ENCODE measurements at places on chromosomes 4 and X.

GRCh38 chr4:40058121-40058520, 1.5 kb downstream of the N4BP2 start:
- DNase-seq, result no peak

GRCh38 chr4:67744561-67745283, 9.5 kb downstream of the GNRHR start:
- no peak for DNase-seq

GRCh38 chr4:8319731-8320385, 50.3 kb downstream of the HTRA3 start:
- DNase-seq, result no peak

DNA sequence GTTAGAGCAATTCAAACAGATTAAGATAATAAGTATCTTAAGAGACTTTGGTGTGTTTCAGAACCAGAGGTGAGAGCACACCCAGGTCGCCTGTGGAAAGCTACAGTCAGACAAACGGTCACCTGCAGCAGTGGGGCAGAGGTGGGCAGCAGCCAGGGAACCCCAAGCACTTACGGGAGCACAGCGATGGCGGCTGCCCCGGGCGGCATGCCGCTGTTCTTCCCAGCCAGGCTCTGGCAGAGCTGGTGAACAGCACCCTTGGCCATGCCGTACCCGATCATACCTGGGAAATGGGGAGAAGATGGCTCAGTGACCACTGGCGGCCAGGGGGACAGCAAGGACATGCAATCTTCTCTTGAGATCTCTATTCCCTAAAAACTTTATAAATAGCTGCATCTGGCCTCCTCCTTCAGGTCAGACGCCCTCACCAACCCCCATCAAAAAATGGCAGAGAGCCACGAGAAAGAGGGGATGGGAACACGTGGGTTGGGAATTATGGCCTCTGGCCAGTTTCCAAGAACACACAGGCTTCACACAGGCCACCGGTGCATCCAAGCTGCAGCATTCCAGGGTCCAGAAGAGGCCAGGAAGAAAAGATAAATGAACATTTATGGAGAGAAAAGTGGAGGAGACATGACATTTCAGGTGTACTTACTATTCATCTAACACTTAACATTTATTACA, 19.7 kb downstream of the QDPR start:
- DNase-seq, result no peak

DNA sequence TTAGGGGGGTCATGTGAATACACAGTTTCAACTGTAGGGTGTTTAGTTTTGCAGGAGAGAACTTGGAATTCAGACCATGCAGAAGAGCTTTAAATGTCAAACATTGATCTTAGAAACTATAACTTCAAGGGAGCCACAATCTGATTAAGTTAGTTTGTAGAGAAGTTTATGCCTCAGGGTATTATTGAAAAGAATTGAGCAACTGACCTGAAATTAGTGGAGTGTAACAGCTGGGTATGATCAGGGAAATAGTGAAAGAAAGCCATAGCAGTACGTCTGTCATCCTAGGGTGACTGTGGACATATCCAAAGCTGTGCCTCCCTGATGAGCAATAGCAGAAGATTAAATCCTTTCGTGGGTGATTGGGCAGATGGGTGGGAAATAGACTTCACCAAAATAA, 63.8 kb downstream of the FAM47B start:
- DNase-seq, result no peak

DNA sequence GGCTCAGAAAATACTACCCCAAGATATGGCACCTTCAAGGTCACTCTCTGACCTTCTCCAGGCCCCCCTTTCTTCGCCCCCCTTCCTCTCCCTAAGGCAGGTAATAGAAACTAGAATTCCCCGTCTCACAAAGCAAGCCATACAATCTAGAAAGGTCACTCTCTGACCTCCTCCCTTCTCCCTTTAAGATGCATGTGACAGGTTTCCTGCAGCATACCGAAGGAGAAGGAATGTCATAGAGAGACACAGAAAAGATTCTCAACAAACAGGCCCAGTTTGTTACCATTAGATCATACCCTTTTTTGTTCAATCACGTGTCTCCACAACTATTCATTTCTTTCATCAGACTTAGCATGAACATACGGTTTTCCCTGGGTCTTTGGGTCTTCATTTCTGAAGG, 51.2 kb upstream of the RBMXL3 start:
- DNase-seq, result no peak

DNA sequence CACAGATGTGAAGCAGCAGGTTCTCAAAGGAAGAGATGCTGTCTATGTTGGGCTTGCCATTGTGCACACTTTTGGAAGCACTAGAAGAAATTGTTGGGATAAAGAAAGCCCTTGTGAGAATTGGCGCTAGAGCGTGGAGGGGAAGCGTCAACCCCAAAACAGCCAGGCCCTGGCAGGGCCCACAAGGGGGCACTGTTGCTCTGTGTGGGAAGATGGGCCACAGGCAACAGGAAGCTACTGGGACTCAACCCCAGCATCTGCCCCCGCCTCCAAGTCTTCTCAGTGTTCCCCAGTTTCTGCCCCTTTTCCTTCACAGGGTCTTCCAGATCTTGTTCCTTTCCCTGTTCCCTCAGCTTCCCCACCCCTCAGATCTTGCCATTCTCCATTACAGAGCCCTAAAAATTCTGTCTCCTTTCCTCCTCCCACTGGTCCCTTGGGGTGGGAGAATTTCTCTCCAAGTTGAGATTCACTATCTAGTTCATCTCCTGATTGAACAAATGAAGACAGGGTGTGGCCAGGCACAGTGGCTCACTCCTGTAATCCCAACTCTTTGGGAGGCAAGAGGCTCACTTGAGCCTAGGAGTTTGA, 85.5 kb downstream of the STARD8 start:
- peak; percentile 82 for DNase-seq

GRCh38 chr4:184237612-184238011, 19.9 kb upstream of the ENPP6 start:
- DNase-seq, result peak; percentile 84

GRCh38 chr4:7956934-7957656, 17.4 kb upstream of the AFAP1 start:
- no peak for DNase-seq

DNA sequence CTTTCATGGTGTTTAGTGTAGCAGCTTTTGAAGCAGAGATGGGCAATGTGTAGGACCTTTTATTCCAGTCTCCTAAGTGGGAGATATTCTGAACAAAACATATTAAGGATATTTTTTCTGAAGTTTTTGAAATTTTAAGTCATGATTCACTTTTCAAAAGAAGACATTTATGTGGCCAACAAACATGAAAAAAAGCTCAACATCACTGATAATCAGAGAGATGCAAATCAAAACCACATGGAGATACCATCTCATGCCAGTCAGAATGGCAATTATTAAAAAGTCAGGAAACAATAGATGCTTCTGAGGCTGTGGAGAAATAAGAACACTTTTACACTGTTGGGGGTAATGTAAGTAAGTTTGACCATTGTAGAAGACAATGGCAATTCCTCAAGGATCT, 76.0 kb downstream of the FAT4 start:
- DNase-seq, result no peak

Data from activated CD4-positive, alpha-beta T cell treated with anti-CD3 and anti-CD28 coated beads, Interleukin-2, Interleukin-6, amounts not matched to agents 100 ng/mL and 50 ng/mL, durations not matched to agents 16 hours and 8 hours (primary cell).